Astrocyte of the spinal cord (primary cell): ENCODE measurements at places on chromosomes 12 and 14.

GRCh38 chr12:78759367-78759766 is 105.2 kb upstream of the SYT1 start:
- peak; percentile 38 for DNase-seq

DNA sequence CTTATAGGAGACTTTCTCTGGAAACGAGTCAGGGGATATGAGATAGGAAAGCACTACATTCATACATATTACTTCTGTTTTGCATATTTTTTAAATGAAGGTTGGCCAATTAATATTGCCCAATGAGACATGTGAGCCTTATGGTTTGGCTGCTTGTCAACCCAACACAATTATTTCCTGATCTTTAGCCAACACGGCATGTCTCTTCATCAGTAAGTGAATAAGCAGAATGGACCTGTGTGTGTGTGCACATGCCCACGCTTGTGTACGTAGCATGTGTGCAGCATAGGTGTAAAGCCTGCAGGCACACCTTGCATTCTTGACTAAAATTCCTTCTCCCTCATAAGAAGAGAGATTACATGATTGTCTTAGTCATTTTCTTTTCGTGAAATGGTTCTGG is 88.3 kb downstream of the STON2 start:
- DNase-seq: no peak

- no peak for DNase-seq
Measured at GRCh38 chr12:23662966-23663365, 286.5 kb downstream of the SOX5 start.

GRCh38 chr14:33349871-33350270 is 411.2 kb downstream of the NPAS3 start:
- DNase-seq: no peak

DNA sequence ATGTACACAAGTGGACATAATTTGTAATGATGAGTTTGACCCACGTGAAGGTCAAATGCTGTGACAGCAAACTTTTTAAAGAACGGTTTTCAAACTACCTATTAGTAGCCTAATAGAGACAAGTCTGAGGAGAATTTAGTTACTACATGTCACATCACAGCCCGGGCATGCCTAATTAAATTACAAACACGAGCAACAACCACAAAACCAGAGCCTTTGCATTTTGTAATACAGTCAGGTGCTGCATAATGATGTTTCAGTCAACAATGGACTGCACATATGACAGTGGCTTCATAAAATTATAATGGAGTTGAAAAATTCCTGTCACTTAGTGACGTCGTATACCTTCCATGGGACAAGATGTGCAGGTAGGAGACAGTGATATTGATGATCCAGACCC is 274.5 kb downstream of the DACT1 start:
- DNase-seq: no peak

- peak; percentile 50 for DNase-seq
Measured at GRCh38 chr12:116171549-116171948, 105.9 kb downstream of the MED13L start.

GRCh38 chr14:54355698-54356097 is 41.1 kb upstream of the CDKN3 start:
- DNase-seq: no peak

DNA sequence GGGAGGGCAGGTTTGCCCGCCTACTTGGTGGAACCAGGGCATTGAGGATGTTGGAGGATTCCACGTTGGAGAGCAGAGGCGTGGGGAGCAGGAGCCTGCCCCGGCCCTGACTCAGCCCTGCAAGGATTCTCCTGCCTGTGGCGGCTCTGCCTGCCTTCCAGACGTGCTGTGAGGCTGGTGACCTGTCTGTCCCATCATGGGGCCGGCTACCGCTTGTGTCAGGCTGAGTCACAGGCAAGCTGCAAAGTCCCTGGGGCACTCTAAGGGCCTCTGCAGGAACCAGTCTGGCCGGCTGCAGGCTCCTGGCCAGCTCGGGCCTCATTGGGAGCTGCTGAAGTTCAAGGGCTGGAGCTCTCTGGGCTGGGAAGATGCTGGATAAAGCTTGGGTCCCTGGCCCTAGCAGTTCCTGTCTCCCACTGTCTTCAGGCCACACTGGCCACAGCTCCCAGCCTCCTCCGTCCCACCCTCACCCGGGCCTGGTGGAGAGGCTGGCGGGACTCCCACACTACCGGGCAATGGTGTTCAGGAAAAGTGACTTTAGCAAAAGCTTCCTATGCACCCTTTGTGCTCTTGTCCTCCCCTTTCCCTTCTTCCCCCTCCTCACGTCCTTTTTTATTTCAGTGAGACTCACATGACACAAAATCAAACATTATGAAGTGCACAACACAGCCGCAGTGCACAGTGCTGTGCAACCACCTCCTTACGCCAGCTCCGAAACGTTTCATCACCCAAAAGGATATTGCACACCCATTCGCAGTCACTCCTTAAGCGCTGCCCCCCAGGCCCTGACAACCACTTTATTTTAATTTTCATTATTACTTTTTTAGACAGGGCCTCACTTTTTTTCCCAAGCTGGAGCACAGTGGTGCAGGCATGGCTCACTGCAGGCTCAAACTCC is 22.0 kb upstream of the ULK1 start:
- peak; percentile 79 for DNase-seq

DNA sequence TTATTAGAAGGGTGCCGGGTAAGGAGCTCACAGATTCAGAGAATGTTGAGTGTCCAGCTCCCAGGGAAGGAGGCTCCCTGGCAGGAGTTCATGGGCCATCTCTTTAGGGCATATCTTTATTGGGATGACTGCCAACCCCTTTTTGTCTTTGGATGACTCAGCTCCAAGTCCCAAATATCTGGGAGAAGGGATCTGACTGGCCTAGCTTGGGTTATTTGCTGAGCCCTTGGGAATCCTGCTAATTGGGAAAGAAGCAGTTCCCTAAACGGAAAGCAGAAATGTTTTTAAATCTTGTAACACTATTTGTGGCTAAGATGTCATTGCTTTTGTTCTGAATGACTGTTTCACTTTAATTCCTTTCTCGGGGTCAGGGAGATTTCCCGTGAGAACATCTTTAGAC is 12.6 kb downstream of the DDX55 start:
- no peak for DNase-seq

DNA sequence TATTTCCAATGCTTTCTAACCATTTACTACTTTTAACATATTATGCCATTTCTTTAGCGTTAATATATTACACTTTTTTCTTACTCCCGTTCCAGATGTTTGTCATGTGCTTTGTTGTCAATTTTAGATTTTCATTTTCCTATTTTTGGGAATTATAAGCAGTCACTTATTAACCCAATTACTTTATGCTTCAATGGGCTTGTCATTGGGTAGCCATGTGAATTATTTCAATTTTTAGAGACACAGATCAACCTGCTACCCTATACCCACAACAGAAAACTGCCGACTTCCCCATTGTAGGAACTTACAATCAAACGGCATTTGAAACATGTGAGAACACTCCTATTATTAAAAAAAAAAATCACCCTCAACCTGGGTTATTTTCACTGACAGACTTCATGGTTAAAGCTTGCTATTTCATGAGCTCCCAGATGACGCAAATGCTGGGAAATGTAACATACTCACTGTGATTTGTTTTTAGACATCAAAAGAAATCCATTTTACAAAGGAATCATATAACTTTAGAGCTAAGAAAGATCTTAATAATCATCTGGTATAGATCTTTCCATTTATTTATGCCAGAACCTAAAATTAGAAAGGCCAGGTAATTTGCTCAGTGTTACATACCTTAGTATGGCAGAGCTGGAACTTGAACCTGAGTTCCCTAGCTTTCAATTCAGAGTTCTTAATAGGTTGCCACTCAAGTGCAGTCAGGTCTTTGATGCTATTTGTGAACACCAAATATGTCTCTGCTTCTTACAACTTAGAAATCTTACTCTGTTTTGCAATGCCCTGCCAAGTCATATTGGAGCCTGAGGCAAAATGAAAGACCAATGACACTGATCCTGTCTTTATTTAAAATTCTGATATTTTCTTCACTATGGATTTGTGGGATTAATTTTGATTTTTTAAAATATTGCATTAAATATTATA is 340.4 kb downstream of the RAD51B start:
- DNase-seq: no peak

- DNase-seq: no peak
Measured at GRCh38 chr14:21077672-21078071, 7.6 kb downstream of the ARHGEF40 start.

- DNase-seq: no peak
Measured at GRCh38 chr14:91095178-91095577, 18.7 kb upstream of the DGLUCY start.

DNA sequence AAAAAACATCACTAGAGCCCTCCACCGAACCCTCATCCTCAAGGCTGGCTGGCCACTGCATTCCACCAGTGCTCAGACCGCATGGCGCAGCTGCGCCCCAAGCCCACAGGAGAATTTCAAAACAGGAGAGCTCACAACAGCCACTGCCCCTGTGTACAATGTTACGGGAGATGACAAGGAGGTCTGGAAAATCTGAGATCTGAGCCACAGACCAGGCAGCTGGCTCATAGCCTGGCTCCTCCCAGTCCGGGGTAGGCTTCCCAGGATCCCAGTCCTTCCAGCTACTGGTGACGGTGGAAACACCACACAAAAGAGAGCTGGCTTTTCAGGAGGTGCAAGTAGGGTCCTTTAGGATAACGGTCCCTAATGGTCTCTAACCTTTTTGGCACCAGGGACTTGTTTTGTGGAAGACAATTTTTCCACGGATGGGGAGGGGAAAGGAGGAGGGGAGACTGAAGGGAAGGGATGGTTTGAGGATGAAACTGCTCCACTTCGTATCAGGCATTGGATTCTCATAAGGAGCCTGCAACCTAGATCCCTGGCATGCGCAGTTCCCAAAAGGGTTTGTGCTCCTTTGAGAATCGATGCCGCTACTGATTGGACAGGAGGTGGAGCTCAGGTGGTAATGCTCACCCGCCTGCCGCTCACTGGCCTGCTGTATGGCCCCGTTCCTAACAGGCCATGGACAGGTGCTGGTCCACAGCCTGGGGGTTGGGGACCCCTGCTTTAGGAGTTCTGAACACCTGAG is 23.0 kb upstream of the NRDE2 start:
- no peak for DNase-seq

DNA sequence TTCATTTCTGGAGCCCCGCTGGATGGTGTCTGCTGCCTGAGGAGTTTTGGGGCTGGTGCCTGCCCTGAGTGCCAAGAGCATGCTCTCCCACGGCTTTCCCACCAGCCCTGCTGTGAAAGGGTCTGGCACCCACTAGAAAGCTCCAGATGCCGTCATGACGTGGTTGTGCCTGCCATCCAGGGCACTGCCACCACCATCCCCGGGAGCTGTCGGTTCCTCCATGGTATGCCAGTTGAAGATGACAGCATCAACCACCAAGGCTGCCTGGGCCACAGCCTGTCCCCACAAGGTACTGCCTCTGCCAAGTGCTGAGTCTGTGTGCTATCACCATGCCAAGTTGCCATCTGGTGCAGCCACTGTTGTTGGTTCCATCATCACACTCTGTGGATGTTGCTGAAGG is 85.9 kb downstream of the TTC8 start:
- DNase-seq: no peak

GRCh38 chr14:85911044-85911443 is 381.1 kb downstream of the FLRT2 start:
- DNase-seq: no peak

GRCh38 chr12:47561746-47562145 is 144.1 kb downstream of the RPAP3 start:
- no peak for DNase-seq

DNA sequence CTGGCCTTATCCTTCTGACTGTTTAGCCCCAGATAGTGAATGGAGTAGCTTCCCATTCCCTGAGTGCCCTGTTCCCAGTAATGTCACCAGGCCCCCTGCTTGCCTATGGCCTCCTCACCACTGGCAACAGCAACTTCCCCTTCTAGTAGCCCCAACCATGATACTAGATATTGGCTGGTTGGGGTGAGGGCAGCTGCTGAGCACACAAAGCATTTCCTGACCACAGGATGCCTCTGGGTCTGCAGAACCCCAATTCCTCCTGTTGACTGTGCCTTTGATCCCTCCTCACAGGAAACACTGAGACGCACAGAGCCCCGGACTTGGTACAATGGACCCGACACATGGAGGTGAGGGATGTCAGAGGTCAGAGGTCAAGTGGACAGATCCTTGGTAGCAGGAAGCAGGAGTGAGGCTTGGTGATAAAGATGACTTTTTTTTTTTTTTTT is 597 bp downstream of the SOAT2 start:
- DNase-seq: no peak

DNA sequence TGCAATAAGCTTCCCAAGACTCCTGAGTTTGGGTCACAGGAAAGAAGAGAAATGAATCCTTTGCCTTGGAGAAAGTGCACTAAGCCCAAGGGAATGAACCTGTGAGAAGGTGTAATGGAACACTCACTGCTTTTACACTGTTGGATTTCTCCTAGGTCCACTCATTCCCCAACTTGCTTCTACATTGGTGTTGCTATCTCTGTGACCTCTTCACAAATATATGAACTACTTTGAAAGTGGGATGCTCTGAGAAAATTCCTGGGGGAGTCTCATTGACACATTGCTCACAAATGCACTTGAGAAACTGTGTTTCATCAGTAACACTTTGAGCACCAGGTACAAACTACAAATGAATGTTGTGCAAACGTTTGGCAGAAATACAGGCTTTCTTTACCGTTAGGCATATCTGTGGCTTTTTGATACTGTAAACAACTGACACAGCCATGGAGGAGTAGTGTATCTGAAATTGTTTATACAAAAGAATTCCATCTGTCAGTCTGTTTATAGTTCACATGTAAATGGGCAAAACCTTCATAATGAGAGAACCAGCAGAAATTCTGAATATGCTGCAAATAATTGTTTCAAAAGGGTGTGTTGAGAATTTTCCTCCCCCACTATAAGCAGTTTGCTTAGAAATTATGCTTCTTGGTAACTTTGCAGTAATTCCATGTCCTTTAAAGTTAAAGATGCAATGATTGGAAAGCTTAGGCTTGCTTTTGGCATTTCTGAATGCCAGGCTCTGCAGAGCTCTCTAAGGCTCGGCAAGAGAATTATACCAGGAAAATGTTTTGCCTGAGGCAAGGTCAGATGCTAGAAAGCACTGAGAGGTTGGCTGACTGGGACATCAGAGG is 348.5 kb upstream of the DDHD1 start:
- DNase-seq: peak; percentile 20

GRCh38 chr12:12542964-12543363 is 19.7 kb downstream of the DUSP16 start:
- no peak for DNase-seq

- peak; percentile 51 for DNase-seq
Measured at GRCh38 chr14:21467616-21468015, 9.1 kb downstream of the RAB2B start.

DNA sequence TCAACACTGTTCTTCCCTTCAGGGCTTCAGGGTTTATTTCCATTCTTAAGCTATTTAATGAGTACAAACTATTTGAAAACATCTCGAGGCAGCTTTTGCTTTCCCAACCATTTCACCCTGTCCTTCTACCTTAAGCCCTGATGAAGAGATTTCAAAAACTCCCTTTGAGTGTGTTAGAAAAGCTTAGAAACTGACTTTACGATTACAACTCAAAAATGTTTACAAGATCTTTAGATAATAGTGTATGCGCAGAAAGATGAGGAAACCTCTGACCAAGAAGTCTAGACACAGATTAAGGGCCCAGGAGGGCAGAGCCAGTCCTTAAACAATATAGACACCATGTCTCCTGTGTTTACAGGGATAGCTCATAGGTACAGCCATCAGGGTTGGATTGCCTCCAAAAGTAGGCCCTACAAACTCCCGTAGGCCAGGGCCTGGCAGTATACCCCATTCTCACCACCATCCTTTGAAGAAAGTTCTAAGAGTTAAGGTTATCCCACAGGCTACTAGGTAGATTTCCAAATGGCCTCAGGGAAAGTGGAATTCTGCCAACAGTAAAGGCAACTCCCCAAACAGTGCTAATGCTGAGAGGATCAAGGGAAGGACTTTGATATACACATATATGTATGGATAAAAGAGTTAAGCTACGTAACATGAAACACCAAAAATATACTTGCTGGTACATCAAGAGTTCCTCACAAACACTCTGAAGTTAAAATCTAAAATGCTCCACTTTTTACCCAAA is 11.4 kb upstream of the SOS2 start:
- DNase-seq: no peak
